ENCODE measurements at places on chromosomes 2 and 18. TPM values are rescaled to one million over a fixed set of nuclear protein-coding genes. Genes with fewer than 3 reads are reported as not detected.

The SEMA4C gene
- total RNA-seq: 8.5 TPM

The CRYGC gene
- not detected for total RNA-seq

The IL18R1 gene
- 18.4 TPM for total RNA-seq

The MYOM1 gene
- total RNA-seq: 0.40 TPM

The B3GNT7 gene
- total RNA-seq: not detected

The NLRC4 gene
- not detected for total RNA-seq

The ERICH2 gene
- not detected for total RNA-seq

The CHRNG gene
- total RNA-seq: not detected

The APOB gene
- not detected for total RNA-seq

The PSMA8 gene
- 2.1 TPM for total RNA-seq

The G6PC2 gene
- total RNA-seq: not detected

The GLI2 gene
- total RNA-seq: not detected

The OTX1 gene
- total RNA-seq: not detected

Measured in activated naive CD4-positive, alpha-beta T cell treated with anti-CD3 and anti-CD28 coated beads for 36 hours (primary cell).